ENCODE measurements at places on chromosomes 5 and 9.

DNA sequence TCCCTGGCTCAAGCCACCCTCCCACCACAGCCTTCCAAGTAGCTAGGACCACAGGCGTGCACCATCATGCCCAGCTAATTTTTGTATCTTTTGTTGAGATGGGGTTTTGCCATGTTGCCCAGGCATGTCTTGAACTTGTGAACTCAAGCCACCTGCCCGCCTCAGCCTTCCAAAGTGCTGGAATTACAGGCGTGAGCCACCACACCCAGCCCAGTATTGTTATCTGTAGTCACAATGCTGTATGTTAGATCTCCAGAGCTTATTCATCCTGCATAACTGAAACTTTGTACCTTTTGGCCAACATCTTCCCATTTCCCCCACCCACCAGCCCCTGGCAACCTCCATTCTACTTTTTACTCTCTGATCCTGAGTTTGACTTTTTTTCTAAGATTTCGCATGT lies 37.5 kb downstream of the CREBRF start:
- DNase-seq, result no peak

GRCh38 chr9:70466976-70467561 lies 52.6 kb upstream of the KLF9 start:
- DNase-seq, result peak; percentile 94

DNA sequence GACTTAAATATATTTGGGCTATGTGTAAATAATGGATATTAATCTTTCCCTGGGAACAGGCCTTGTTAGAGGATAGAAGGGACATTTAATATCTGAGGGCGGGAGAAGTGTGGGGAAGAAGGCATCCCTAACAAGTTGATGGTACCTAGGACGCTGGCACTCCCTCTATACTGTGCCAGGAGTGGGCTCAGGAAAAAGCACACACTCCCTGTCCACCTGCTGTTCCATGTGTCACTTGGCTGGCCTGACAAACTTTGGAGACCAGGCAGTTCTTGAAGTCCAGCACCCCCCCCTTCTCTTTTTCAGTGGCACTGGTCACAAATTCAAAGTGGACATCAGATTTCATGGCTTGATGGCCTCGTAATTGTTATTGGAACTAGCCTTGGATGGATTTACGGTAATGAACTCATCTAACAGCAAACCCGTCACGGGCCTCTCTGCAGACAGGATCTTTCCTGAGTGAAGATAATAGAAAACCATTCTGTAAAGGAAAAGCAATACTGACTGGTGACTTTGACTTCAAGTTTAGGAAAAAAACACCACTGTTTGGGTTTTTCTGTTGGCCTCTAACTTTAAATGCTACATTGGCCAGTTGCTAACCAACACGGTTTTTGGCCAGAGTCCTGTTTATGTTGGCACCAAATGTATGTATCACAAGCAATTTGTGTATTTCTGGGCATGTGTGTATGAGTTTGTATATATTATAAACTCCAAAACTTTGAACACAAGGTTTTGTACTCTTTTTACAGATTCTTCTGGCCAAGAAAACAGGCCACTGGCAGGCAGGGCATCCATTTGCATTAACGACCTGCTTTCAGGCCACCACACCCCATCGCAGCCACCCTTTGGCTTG lies 552.6 kb downstream of the CCDC171 start:
- DNase-seq, result no peak

DNA sequence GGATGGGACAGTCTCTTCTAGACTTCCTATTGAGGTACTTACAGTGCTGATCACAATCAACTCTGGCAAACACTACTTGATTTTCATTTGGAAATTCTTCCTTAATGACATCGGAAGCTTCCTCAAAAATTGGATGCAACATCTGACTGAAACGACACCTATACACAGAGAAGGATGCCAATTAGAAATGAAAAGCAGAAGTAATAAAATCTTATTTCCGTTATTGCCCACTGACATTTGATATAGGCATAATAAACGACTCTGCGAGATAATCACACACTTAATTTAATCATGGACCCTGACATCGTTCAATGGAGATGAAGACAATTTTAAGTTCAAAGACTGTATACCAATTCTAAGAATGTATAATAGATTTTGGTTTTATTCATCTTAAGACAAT lies 46.4 kb downstream of the ERP44 start:
- no peak for DNase-seq

DNA sequence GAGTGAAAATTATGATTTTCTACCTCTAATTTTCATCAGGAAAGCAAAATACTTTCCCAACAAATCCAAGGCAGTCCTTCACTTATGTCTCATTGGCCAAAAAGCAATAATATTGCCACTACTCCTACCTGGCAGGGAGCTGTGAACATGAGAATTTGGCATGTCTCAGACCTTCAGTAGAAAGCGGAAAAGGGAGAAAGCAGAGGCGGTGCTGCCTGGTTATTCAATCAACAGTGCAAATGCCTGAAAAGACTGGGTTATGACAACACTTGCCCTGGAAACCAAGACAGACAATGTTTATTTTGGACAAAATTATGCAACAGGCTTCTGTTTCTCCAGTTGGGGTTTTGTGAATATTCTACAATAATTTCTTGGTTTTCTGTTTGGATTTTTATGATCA lies 194.4 kb downstream of the TAF11L14 start:
- no peak for DNase-seq

DNA sequence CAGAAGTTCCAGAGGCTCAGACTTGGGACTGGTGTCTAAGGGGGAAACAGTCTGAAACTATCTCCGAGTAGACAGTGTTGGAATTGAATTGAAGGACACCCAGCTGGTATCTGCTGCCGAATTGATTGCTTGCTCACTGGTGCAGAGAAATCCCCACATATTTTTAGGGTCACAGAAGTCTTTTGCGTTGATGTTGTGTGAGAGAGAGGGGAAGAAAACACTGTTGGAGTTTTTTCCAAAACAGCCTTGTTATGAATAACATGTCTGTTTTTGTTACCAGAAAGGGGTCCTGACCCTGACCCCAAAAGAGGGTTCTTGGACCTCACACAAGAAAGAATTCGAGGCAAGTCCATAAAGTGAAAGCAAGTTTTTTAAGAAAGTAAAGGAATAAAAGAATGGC lies 81.3 kb downstream of the ALDH7A1 start:
- DNase-seq, result no peak

- DNase-seq, result no peak
Observed at GRCh38 chr9:109906766-109907382, 126.9 kb downstream of the PALM2AKAP2 start.

DNA sequence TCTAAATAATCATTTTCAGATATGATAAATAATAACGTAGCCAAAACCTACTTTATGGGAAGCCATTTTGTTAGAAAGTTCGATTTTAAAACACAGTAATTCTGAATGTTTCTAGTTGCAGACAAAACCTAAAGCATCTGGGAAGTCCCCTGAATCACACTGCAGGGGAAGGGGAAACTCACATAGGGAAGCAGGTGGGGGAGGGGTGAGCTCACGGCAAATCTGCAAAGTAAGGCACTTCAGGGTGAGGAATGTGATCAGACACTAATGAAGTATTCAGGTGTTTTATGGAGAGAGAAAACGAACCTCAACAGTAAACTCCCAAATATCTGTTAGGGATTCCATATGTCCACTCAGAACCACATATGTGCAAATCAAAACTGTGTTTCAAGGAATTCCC lies 70.7 kb downstream of the EPB41L4A start:
- DNase-seq, result no peak

DNA sequence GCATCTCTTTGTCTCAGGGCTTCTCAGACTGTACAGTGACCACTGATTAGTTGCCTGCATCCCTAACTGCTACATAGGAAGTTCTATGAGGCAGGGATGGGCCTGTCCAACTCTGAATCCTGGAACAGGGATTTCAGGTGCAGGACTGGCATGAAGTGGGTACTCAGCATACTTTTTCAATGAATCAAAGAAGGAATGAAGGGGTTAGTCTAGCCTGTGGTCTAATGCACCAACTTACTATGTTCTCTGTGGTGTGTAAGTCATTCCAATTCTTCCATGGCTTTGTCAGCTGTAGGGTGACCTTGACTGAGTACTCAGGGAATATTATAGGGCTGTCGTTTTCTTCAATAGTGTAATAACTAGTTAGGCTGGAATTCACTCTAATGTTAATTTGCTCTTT lies 8.3 kb downstream of the COL15A1 start:
- DNase-seq, result no peak

DNA sequence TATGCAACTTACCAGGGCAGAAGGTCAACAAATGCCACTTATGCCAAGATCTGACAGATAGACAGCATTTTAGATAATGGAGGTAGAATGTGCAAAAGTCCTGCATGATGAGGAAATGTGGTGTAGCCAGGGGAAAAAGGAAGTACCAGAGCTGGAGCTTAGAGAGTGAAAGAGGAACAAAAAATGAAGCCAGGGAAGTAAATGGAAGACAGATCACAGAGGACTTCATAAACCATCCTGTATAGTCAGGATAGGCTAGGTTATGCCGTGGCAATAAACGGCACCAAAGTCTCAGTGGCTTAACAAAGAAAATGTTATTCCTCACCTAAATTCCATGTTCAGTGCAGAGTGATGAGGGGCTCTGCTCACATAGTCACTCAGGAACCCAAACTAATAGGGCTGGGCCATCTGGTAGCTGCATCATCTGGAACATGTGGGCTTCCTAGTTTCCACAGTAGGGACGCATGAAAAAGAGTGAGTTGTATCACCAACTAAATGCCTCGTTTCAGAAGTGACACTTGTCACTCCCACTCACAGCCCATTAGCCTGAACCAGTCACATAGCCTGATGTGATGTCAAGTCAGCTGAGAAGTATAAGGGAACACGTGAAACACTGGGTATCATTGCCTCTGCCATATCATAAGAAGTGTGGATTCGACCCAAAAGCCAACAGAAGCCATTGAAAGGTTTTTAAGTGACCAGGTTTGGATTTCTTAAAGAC lies 70.3 kb downstream of the SH3RF2 start:
- DNase-seq, result peak; percentile 84

DNA sequence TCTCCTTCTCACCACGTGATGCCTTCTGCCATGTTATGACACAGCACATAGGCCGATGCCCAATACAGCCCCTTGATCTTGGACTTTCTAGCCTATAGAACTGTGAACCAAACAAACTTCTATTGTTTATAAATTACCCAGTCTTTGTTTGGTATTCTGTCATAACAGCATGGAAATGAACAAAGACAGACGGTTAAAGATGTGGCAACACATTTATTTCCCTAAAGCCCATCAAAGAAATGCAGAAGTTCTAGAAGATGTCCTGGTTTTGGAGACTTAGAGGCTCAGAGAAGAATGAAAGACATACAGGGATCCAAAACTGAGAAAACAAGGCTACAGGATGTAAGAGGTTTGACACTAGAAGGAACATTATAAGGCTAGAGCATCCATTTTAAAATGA lies 600.8 kb upstream of the DAB2 start:
- DNase-seq, result peak; percentile 39

DNA sequence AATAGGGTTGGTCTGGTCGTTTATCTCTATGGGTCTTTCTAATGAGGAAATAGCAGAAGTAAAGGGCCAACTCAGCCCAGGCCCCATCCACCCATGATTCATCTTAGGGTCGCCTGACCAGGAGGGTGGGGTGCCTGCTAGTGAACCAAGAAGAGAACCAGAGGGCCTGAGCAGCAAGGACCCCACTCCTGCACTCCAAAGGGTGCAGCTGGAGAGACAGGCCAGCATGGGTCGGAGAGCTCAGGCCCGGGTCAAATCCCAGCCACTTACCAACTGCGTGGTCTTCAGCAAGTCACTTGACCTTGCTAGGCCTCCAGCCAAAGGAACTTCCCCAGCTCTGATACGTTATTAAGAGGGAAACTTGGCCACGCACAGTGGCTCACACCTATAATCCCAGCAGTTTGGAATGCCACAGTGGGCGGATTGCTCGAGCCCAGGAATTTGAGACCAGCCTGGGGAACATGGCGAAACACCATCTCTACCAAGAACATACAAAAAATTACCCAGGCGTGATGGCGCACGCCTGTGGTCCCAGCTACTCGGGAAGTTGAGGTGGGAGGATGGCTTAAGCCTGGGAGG lies 4.3 kb downstream of the BBLN start:
- DNase-seq, result peak; percentile 33

DNA sequence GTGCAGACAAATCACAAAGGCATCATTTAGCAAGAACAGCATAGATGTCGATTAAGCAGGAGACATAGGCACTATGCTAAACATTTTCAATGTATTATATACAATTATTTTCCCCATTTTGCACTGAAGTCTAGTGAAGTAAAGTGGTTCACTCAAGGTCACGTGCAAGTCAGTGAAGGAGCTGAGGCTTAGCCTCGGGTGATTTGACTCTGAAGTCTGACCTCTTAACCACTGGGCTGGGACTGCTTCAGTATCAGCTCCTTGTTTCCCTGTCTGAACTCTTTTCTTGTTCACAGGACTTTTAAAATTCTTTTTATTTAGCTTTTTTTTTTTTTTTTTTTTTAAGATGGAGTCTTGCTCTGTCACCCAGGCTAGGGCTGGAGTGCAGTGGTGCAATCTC lies 262.7 kb downstream of the DRD1 start:
- DNase-seq, result no peak

GRCh38 chr9:109463924-109464625 lies 34.0 kb downstream of the PTPN3 start:
- peak; percentile 15 for DNase-seq

DNA sequence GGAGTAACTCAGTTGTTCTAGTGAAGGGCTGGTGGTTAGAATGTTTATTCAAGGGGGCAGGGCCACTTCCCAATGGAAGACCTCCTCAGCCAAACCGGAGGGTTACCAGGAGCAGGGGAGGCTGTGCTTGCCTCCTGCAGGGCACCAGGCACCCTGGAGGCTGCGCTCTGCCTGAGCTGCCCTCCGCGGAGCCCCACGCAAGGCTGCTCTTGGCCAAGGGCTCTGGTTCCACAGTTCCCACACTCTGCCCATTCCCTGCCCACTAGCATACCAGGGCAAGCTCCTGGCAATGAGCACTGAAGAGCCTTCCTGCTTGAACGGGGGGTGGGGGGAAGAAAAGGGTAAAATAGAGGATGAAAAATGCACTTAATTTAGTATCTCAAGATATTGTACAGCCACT lies 35.5 kb upstream of the PTCH1 start:
- no peak for DNase-seq

DNA sequence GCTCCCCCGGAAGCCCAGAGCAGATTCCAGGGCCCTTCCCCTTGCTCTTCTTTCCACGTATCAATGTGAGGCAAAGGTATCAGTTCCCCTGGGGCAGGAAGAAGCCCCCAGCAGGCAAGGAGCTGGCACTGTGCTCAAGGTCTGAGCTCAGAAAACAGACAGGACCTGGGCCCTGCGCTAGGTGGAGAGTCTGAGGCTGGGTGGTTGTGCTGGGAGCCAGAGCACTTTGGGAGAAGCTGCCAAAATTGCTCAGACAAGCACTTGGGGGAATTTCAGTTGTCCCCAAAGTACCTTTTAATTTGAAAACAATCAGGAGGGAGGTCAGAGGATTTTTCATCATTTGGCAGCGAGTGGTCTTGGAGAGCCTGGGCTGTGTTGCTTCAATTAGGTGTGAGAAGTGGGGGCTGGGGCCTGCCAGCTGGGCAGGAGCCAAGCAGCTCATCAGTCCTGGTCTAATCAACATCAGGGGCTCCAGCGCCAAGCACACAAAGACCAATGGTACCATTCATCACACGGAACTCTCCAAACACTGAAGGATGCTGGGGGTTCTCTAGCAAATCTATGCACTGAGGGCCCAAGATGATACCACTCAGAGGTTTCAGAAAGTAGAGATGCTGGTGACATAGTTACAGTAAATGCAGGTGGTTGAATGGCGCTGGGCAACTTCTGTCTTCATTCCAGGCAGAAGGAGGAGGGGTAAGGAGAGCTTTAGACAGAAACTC lies 176.5 kb downstream of the SNX18 start:
- DNase-seq, result no peak

GRCh38 chr9:8715788-8716187 lies 916.2 kb upstream of the DMAC1 start:
- no peak for DNase-seq

Measured in inflammatory macrophage (primary cell).